ENCODE measurements at places on chromosomes 16 and 17. TPM values are rescaled to one million over a fixed set of nuclear protein-coding genes. Genes with fewer than 3 reads are reported as not detected.

DNA sequence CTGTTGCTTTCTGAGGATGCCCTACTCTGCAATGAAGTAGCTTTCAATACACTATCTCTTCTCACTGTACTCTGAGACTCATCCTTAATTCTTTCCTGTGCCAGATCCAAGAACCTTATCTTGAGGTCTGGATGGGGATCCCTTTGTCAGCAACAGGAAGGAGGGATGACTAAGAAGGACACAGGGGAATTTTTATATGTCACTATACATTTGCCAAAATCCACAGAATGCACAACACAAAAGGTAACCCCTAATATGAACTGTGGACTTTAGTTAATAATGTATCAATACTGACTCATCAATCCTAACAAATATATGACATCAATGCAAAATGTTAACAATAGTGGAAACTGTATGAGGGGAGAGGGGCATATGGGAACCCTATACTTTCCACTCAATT lies 4.7 kb upstream of the RBBP6 start:
- no peak for DNase-seq

- no peak for DNase-seq
Observed at GRCh38 chr16:9184354-9184690, 92.9 kb downstream of the HAPSTR1 start.

Gene TBC1D3G
- total RNA-seq: not detected

Gene ACSM2B
- not detected for total RNA-seq

Gene NECAB2
- total RNA-seq: not detected

Gene TNFRSF13B
- total RNA-seq: not detected

Gene SCPEP1
- total RNA-seq: 25.8 TPM

Gene GCGR
- not detected for total RNA-seq

All from Karpas-422 (cell line).